ENCODE measurements at places on chromosomes 11 and 22. TPM values are rescaled to one million over a fixed set of nuclear protein-coding genes. Genes with fewer than 3 reads are reported as not detected.
A peak's percentile ranks its signal among the peaks of the same experiment; 100 is the strongest.

DNA sequence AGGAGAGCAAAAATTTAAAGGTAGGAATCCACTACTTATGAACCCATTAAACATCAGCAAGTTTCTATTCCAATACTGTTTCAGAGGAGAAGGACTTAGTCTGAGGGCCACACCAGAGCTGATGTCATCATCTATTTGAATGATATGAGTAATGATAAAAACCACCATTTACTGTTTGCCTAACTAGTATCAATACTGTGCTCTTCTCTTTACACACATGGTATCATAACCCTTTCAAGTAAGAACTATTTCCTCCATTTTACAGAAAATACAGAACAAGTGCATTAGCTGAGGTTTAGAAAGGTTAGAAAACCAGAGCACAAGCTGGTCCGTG lies 651.3 kb upstream of the KIRREL3 start:
- DNase-seq: no peak

DNA sequence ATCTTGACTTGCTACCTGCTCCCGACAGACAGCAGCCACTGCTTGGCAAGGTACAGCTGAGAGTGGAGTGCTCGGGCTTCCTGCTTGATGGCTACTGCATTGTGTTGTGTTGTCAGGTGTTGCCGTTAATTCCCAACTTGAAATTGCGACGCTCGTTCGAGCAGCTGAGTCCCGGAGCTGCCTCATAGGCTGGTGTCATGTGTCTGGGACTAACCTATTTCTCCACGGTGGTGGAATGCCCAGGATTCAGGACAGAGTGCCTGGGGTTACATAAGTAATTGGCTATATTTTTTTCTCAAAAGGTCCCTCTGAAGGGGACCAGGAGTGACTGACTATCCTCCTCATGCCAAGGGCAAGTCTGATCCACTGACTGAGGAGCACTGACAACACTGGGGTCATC lies 18.5 kb downstream of the COMMD9 start:
- no peak for DNase-seq

DNA sequence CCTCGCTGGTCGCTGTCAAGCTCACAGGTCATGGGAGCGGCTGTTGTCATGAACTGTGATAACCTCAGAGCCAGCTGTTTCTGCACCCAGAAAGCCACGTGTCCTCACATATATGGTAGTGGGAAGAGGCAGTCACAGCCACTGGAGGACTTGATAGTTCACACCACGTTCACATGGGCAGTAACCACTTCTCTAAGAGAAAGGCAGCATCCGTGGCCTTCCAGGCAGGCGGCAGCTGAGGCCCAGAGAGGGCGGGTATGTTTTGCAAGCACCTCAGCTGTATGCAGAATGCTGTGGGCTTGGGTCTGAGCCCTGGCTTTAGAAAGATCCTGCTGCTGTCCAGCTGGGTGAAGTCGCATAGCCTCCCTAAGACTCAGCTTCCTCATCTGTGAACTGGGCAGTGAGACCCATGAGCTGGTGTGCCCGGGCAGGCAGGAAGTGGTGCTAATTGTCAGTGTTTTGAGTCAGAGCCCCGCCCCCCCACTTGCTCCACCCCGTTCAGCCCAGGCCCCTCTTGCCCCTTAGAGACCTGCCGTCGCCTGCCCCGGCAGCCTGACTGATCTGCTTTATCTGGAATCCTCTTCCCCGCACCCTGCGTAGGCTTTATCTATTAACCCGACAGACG lies 13.3 kb downstream of the TTC38 start:
- no peak for DNase-seq

DNA sequence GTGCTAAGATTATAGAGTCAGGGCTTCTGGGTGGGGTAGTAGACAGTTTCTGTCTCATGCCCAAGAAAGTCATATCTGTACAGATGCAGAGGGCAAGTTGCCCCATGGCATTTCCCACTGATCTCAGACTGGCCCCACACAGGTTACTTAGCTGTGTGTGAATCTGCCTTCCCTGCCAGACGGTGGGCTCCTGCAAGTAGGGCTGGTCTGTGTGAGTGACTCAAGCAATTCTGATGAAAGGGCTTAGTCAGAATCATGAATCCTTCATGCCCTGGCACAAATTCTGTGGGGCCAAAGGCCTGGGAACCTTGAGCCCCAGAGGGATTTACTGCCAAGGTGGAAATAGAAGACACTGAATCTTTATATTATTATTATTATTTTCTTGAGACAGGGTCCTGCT lies 30.4 kb downstream of the USH1C start:
- DNase-seq: no peak

DNA sequence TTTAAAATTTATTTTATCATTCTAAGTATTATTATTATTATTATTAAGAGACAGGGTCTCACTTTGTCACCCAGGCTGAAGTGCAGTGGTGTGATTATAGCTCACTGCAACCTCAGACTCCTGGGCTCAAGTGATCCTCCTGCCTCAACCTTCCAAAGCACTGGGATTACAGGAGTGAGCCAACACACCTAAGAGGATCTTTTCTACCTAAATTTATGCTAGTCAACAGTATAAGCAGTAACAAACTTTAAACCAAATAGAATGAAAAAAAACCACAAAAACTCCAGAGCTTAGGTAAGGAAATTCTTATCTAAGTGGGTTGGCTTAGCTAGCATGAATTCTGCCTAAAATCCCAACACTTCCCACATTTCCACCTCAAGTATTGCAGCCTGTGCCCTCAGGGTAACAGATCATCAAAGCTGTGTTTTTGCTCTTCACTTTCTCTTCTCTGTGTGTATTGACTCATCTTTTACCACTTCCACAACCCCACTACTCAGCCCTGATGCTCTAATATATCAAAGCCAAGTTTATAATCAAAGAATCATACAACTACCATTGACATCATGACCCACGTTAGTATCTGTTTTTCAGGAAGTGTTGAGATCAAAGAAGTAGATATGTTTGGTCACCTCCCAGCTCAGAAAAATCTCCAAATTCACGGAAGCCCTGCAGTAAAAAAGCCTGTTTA lies 93.7 kb upstream of the SPON1 start:
- no peak for DNase-seq

- DNase-seq: peak; percentile 45
Observed at GRCh38 chr11:45924036-45924915, 1.8 kb downstream of the LARGE2 start.

GRCh38 chr11:64278576-64279190 lies 5.8 kb downstream of the BAD start:
- DNase-seq: no peak

DNA sequence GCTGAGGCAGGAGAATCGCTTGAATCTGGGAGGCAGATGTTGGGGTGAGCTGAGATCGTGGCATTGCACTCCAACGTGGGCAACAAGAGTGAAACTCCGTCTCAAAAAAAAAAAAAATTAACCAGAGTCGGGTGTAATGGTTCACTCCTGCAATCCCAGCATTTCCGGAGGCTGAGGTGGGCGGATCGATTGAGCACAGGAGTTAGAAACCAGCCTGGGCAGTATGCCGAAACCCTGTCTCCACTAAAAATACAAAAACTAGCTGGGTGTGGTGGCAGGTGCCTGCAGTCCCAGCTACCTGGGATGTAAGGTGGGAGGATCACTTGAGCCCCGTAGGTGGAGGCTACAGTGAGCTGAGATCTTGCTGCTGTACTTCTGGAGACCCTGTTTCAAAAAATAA lies 1.5 kb downstream of the RANGAP1 start:
- DNase-seq: no peak

DNA sequence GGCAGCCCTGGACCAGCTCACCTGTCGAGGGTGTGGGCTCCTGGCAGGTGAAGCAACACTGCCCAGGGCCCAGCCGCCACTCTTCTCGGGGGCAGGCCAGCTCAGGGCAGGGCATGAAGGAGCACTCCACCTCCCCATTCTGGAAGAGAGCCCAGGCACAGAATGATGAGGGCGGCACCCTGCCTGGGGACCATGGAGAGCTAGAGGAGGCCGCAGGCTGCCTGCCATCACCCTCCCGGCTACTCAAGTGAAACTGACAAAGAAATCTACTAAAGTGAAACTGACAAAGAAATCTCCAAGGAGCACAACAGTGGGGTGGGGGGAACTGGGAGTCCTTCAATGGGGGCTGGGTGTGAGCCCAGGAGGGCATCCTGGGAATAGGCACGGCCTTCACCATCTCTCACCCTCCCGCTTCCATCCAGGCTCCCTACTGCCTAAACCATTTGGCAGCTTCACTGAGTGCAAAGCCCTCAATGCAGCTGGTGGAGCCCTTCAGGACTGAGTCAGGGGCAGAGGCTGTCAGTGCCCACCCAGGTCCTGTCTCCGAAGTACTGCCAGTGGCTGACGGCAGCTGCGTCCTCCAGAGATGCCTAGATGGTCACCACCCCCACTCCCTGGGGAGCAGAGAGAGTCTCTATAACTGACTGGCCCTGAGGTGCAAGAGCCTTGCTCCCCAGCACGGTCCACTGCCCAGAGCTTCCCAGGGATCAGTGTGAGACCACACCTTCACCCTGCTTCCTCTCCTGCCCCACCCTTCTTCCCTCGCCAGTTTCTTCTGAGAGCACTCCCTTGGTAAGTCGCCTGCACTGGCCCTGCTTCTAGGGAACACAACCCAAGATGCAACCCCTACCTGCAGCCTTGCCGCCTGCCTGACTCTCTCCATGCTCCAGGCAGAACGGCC lies 21.7 kb downstream of the VWCE start:
- no peak for DNase-seq

DNA sequence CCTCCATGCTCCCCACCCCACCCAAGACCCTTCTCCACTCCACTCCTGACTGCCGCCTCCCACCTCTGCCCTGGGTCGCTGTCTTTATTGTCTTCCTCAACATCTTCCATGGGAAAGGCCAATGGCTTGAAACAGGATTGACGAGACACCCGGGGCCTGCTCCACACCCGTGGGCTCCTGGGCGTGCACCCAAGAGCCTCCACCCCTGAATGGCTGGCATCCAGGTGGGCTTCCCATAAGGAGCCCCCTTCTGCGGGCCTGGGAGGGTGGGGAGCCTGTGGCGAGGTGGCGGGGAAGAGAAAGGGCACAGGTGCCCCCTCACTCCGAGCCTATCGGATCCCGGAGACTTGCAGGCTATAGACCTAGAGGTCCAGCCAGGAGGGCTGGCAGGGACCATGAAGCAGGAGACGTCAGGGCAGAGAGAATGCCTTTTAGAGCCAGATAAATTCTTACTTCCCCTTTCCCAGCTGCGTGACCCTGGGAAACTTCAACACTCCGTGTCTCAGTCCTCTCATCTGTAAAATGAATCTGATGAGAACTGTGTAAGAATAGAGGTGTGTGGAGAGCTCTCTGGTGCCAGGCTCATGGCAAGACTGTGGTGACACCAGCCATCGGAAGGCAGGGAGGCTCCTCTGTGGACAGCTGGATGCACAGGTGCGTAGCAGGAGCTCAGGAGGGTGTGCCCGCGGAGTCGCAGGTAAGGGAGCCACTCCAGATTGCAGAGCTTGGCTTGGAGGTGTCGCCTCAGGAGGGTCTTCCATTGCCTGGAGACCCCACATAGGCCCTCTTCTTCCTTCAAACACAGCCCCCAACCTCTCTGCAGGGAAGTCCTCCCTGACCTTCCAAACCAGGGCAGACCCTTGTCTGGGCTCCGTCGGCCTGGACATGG lies 53.9 kb downstream of the SMIM38 start:
- no peak for DNase-seq

DNA sequence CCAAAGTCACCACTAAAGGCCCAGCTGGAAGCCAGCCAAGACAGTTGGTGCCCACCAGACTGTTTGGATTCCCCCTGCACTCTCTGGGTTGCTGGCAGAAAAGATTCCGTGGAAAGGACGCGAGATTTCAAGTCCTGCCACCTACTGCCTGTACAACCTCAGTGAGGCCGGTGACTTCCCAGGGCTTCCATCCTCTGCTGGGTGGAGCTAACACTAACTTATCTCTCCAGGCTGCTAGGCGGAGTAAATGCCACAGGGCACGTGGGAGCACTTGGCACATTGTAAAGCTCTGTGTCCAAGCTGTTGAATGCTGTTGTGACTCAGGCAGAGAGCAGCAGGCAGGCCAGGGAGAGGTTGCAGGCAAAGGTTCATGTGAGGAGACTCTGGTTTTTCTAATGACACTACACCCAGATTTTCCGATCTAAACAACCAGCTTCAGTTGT lies 50.9 kb upstream of the CDON start:
- peak; percentile 93 for DNase-seq

- DNase-seq: no peak
Observed at GRCh38 chr11:104075706-104076105, 39.3 kb downstream of the DDI1 start.

DNA sequence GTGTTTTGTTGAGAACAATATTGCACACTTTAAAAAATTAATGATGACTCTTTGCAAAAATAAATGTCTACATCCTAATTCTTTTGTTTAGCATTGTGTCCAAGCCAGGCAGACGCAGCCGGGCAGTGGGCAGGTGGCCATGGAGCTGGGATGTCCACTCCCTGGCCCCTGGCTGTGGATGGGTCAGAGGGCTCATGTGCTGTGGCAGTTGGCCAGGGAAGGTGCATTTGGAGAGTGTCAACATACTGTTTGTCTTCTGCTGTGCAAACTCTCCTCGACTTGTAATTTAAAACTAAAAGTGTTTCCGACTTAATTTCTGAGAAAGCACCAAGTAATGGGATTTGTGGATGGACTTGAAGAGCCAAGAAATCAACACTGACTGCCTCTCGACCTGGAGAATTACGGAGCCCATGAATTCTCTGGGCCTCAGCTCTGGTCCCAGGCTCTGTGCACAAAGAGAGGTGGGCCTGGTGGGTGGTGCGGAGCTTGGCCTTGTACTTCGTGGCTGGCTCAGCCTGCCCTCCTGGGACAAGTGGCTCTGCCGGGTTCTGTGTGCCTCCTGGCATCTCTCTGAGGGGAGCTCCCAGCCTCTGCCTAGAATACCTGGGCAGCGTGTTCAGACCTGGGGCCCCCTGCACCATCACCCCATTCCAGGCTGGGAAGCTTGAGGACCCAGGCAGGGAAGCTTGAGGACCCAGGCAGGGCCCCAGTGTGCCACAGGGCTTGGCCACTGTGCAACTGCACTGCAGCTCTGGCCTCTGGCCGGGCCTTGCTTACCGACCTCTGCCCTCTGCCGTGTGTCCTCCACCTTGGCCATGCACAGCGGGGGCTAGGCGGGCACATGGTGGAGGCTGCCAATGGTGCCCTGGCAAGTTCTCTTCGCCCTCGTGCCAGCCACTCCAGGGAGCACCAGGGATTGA lies 46.4 kb downstream of the RTN4R start:
- DNase-seq: no peak

DNA sequence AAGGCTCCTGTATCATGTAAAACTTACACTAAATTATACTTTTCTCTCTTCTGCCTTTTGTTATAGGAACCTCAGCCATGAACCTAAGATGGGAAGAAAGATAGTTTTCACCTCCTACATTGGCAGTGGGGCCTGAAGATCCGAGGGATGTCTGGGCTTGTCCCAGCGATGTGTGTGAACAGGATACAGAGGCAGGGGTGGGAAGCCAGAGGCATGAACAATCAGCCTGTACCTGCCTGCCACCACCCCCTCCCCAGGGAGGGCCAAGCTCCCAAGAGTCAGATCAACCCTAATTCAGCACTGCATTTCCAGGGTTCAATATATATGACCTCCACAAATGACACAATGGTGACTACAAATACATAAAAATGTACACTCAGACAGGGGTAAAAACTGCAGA lies 9.4 kb downstream of the KIAA0930 start:
- no peak for DNase-seq

H19 gene
- total RNA-seq: 130 TPM

PNPLA2 gene
- total RNA-seq: 118 TPM

F2 gene
- total RNA-seq: not detected

CARD18 gene
- total RNA-seq: not detected

OR4D9 gene
- total RNA-seq: not detected

DERL3 gene
- total RNA-seq: 11.4 TPM

RAB38 gene
- 25.1 TPM for total RNA-seq

PHF21B gene
- 3.9 TPM for total RNA-seq

ACR gene
- 1.7 TPM for total RNA-seq

Data from ureter (tissue), 1 donor.